ENCODE measurements at places on chromosomes 7 and 10.

- no peak for DNase-seq
Measured at GRCh38 chr10:115861455-115861854, 411.6 kb downstream of the GFRA1 start.

GRCh38 chr7:29865526-29865925, 59.2 kb downstream of the WIPF3 start:
- no peak for DNase-seq

- no peak for DNase-seq
Measured at GRCh38 chr10:16425449-16425848, 11.4 kb upstream of the PTER start.

DNA sequence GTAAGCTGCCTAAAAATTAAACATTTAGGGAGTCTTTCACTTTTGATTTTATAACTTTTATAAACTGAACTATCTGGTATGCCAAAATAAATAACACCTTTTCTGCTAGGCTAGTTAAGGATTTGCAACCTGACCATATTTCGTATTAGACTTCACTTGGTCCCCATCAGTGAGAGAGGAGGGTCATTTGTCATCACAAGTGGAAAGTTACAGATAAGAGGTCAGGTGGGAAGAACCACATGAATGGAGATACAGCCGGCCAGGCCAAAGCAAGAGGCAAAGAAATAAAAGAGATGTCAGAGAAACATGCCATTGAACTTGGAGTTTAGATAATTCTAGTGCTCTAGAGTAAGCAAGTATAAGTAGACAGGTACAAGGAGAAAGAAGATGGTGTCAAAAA, 44.5 kb upstream of the STMP1 start:
- no peak for DNase-seq

GRCh38 chr10:66805612-66806011, 120.2 kb upstream of the LRRTM3 start:
- no peak for DNase-seq

DNA sequence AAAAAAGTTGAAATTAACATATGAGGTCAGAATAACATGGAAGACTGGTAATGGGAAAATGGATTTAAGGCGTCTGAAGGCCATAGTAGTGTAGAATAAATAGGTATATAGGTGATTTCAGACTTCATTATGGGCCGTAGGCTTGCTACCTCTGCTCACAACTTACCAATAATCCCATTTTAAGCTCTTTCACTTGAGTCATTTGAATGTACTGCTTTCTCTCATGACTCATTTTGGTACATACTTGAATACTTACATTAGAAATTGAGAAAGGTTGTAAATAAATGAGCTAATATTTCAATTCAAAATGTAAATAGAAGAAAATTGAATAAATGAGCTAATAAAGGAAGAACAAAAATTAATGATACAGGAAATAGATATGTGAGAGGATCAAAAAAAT, 42.2 kb upstream of the NEUROD6 start:
- no peak for DNase-seq

GRCh38 chr7:91668217-91668616, 212.3 kb downstream of the MTERF1 start:
- no peak for DNase-seq

GRCh38 chr7:114297121-114297520, 117.5 kb upstream of the FOXP2 start:
- no peak for DNase-seq

- DNase-seq, result peak; percentile 46
Measured at GRCh38 chr7:36062154-36062815, 90.8 kb upstream of the EEPD1 start.

DNA sequence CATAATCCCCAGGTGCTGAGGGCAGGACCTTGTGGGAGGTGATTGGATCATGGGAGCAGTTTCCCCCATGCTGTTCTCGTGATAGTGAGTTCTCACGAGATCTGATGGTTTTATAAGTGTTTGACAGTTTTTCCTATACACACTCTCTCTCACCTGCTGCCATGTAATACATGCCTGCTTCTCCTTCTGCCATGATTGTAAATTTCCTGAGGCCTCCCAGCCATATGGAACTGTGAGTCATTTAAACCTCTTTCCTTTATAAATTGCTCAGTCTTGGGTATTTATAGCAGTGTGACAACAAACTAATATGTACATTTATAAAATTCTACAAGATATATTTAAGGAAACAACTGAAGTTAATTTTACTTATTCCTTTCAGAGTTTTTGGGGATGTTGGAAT, 170.8 kb upstream of the BET1 start:
- no peak for DNase-seq

DNA sequence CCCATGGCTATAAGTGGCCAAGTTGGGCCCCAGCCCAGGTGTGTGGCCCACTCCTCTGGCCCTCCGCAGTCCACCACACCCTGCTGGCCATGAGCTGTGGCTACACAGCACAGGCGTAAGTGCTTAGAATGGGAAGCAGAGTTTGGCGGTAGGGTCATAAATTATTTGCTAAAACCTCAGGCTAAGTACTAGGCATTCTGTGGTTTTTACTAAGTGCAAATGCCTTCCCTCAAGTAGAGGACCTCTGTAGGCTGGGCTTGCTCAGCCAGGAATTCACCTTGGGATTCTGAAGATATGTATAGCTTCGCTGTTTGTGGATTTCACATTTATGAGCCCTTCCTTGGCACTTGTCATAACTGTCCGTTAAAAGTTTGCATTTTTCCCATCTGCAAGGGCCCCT, 44.8 kb upstream of the LOXL4 start:
- no peak for DNase-seq

- DNase-seq, result no peak
Measured at GRCh38 chr7:55515569-55516279, 56.6 kb downstream of the VOPP1 start.

GRCh38 chr10:123587110-123587509, 79.0 kb upstream of the GPR26 start:
- no peak for DNase-seq
